ENCODE measurements at places on chromosomes 1 and 21. TPM values are rescaled to one million over a fixed set of nuclear protein-coding genes. Genes with fewer than 3 reads are reported as not detected.

DNA sequence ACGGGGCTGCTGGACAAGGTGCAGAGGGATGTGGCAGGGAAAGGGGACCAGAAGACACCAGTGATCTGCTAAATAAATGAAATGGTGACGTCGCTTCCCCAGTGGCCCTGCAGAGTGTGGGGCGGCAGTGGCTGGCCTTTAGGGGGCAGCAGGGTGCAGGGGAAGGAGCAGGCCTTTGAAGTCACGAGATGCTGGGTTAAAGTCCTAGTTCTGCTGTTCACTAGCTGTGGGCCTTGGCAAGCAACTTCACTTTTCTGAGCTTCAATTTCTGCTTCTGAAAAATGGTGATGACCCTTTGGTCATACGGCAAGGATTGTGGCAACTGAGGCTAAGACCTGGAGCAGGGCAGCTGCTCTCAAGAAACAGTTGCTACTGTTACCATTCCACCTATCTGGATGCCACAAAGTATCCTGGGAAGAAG, 9.2 kb upstream of the GALE start:
- DNase-seq = peak; percentile 74

DNA sequence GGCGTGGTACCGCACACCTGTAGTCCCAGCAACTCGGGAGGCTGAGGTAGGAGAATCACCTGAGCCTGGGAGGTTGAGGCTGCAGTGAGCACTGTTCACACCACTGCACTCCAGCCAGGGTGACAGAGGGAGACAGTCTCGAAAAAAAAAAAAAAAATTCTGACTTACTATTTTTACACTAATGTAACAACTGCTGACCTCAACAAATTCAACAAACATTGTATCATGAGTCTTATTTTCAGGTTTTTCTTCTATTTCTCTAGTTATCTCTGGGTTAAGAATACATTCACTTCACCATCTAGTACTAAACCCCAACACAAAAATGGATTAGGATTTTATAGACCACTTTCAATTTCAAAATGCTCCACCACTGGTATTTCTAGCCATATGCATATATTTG, 72.9 kb downstream of the UBR4 start:
- no peak for DNase-seq

DNA sequence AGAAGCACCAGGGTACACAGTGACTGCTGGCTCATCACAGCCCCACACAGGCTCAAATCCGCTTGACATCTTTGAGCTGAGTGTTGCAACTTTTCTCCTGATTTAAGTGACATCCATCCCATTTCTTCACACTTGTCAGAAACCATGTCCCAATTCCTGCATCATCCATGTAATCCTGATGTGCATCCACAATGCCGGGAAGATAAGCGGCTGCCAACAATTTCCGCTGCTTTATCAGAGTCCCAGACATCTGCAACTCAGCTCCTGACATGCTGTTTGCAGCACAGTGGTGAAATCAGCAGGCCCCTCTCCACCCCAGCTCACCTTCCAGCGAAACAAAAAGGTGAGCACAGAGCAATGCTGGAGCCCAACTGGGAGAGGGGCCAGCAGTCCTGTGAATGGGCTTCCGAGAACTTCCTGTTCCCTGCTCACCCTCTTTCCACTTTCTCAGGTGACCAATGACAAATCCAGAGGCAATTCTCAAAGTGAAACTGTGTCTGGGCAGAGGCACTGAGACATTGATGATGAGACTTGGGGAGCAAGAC, 581.0 kb downstream of the AJAP1 start:
- peak; percentile 53 for DNase-seq

GRCh38 chr1:28115267-28115666, 26.9 kb upstream of the EYA3 start:
- no peak for DNase-seq

Gene PCBP3
- polyA plus RNA-seq = 4.2 TPM

Gene CFHR3
- 0.18 TPM for polyA plus RNA-seq

Gene DENND2C
- polyA plus RNA-seq = 0.03 TPM

DNA sequence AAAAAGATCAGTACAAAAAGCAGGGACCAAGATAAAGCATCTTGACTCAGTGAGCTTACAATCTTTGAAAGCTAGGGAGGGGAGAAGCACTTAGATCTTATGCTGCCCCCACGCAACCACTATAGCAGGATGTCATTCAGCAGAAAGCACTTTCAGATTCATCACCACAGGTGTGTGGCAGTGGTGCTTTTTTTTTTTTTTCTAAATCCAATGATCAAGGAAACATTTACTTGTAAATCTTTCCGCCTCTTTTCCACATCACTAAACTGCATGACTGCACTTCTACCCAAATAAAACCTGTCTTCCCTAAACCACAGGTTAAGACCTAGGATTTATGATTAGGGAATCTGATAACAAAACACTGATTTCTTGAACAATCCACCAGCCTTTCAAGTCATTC, 154.8 kb downstream of the SLC45A1 start:
- no peak for DNase-seq

DNA sequence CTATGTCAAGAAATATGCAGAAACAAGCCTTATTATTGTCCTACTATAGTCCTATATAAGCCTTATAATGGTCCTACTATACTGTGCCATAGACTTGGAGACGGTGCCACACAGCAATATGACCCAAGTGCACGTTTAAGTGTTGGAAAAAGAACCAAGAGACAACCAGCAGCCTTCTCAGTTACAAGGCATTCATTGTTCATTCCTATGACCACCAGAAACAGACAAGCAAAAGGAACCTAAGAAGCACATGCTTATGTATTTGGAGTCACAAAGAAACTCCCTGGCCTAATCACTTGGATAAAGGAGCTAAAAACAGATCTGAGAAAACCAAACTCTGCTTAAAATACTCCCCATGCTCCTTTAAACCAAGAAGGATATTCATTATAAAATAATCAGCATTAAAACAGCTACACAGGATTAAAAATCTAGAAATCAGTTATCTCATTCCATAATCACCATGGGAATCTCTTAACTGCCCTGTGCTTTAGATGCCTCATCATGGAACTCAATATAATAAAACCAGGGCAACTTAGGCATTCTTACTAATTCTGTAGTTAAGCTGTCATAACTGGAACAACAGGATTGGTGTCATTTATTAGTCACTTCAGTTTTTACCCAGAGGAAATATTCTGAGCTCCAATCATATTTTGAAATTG, 7.0 kb downstream of the COLGALT2 start:
- no peak for DNase-seq

DNA sequence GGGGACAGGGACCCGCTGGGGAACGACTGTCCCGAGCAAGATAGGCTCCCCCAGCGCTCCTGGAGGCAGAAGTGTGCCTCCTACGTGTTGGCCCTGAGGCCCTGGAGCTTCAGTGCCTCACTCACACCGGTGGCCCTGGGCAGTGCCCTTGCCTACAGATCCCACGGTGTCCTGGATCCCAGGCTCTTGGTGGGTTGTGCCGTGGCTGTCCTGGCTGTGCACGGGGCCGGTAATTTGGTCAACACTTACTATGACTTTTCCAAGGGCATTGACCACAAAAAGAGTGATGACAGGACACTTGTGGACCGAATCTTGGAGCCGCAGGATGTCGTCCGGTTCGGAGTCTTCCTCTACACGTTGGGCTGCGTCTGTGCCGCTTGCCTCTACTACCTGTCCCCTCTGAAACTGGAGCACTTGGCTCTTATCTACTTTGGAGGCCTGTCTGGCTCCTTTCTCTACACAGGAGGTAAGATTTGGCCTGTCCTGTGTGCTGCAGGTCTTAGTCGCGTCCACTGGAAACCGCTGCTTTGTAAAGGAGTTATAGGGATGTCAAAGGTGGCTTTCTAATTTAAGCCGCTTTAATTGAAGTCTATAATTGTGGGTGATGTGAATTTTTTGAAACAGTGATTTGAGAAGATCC, 717 bp downstream of the UBIAD1 start:
- no peak for DNase-seq

DNA sequence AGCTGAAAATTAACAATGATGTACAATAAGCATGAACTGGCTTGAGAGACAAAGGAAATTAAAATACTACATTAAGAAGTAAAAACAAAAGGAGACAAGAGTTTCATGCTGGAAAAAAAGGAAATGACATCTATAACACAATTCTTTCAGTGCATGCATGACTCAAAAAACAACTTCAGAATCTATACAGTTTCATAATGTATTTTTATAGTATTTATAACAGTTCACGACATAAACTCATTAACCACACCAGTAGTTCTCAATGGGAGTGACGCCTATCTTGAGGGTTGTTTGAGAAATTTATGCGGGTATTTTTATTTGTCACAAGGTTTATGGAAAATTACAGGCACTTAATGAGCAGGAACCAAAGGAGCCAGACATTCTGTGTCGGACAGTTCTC, 168.5 kb downstream of the SMYD3 start:
- DNase-seq = no peak

Gene TNFRSF1B
- 0.36 TPM for polyA plus RNA-seq

Gene ZNF683
- polyA plus RNA-seq = not detected

GRCh38 chr21:43985690-43986251, 26.3 kb upstream of the TRAPPC10 start:
- DNase-seq = peak; percentile 53

DNA sequence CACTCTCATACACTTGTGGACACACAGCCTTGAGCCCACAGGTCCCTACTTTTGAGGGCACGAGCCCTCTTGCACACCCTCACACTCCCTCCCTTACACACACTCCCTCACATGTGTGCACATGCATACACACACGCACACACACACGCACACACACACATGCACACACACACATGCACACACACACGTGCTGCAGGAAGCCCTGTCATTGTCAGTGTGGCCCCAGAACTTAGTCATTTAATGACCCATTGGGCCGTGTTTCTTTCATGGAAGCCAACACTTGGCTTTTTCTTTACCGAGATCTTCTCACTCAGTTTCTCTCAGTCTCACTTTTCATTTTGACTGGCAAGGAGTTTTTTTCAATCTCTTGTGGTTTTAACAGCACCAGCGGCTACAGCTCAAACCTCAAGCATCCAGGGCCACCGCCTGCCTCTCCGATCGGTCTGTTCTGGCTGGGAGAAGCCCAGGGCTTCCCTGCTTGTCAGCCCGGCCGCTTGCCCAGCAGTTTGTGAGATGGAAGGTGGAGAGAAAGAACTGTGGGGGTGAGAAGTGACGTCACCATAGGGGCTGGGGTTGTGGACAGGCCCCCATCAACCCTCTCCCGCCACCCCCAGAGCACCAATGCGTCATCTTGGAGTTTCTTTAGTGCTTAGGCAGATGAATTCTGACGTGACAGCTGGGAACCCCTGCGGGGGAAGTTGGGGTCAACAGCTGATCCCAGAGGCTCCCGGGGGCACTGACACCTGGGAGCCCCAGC, 15.8 kb upstream of the TNFRSF8 start:
- DNase-seq = no peak

DNA sequence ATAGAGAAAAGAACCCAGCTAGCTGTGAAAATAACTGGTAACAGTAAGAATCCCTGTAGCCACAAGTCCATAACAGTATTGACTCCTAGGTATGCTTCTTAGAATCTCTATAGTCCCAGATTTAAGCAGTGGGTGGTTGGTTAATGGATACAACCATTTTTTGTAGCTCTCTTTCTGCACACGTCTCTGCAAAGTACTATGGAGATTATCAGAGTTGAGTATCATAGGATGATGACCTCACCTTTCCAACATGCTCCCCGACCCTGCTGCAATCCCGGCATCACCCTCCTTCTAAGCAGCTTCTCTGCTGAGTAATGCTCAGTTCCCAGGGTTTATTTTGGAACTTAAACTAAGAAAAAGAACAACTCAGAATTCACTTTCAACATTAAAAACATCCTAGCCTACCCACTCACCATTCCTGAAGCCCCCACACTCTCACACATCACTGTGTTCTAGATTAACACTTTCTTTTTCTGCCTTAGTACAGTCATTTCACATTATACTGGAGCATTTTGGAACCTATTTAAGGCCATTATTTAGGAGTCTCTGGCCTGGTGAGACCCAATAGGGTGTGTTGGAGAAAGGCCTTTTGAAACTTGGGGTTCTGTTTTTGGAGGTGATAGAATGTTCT, 2.7 kb downstream of the MLLT11 start:
- peak; percentile 48 for DNase-seq

DNA sequence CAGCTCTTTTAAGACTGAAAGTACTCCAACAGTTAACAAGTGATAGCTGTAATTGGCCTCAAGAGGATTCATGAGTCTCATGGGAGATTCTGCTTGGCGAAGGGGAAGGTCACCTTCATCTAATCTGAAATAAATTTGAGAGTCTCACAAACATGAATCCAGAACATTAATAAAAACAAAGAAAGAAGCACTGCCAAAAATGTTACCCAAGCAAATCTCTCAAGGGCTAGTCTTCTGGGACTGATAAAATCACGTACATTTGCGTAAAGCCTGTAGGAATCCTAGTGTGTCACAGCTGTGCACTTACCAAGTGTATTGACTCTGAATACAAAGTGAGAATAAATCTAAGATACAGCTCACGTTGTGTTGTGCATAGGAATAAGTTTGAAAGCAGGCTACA, 21.2 kb upstream of the NUF2 start:
- no peak for DNase-seq

Gene C1QB
- not detected for polyA plus RNA-seq

- DNase-seq = no peak
These were observed 612.2 kb downstream of the SMYD3 start for GRCh38 chr1:245894843-245895242.

DNA sequence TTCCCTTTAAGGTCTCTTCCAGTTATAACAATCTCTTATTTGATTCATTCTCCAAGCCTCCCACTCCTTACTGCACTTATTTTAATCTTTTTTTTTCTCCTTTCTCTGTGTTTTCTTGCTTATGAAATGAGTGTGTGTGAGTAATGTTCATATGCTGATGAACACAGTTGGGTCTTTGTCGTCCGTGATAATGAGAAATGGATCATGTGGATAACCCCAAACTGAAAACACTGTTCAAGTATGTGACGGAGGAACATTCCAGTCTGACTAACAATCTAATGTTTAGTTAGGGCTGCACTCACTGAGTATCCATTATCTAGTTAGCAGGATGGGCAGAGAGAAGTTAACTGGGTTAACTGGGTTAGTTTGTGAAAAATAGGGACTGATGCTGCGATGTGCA, 253.1 kb upstream of the DUSP10 start:
- no peak for DNase-seq

Gene HLX
- polyA plus RNA-seq = 21.4 TPM

DNA sequence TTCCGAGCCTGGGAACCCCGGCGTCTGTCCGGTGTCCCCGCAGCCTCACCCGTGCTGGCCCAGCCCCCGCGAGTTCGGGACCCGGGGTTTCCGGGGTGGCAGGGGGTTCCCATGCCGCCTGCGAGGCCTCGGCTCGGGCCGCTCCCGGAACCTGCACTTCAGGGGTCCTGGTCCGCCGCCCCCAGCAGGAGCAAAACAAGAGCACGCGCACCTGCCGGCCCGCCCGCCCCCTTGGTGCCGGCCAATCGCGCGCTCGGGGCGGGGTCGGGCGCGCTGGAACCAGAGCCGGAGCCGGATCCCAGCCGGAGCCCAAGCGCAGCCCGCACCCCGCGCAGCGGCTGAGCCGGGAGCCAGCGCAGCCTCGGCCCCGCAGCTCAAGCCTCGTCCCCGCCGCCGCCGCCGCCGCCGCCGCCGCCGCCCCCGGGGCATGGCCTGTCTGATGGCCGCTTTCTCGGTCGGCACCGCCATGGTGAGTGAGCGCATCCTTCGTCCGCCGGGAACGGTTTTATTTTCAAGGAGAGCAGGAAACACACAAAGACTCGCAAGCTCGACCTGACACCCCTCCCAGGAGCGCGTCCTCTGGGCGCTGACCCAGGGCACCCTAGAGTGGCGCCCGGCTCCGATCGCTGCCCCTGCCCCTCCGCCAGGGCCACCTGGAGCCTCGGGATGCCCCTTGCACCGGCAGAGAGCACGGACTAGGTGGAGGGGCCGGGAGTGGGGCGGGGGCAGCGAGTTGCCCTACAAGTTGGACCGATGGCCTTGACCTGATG, at the start of gene ABCG1:
TSS of gene ABCG1 (plus strand) at position 305 of the 770 bp plus-strand sequence. CDS start at position 428, 123 bp downstream.
- peak; percentile 89 for DNase-seq
